ENCODE measurements at places on chromosomes 13 and 19.

GRCh38 chr13:97328222-97328790 lies 105.7 kb upstream of the RAP2A start:
- peak; percentile 90 for DNase-seq

- DNase-seq, result no peak
These were observed 17.8 kb downstream of the GPR12 start for GRCh38 chr13:26742691-26743358.

- no peak for DNase-seq
These were observed 19.2 kb upstream of the SEMA6B start for GRCh38 chr19:4578552-4579248.

DNA sequence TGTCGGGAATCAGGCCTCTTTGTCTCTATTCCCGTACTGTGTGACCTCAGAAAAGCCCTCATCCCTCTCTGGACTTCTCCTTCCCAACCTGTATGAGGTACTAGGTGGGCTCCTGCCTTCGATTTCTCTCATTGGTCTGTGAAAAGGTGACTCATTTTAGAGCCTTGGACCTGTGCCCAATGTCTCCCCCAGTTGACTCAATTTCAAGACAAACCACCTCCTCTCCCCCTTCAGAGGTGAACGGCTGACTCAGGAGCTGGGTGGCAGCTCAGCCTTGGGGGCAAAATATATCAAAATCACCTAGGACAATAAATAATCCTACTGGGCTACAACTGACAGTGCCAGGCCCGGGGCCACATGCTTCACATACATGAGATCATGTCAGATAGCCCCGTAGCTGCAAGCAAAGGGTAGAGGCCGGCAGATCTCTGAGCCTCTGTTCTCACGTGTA lies 630 bp downstream of the COQ8B start:
- no peak for DNase-seq

- peak; percentile 82 for DNase-seq
These were observed 967 bp upstream of the TPT1 start for GRCh38 chr13:45341799-45342500.

DNA sequence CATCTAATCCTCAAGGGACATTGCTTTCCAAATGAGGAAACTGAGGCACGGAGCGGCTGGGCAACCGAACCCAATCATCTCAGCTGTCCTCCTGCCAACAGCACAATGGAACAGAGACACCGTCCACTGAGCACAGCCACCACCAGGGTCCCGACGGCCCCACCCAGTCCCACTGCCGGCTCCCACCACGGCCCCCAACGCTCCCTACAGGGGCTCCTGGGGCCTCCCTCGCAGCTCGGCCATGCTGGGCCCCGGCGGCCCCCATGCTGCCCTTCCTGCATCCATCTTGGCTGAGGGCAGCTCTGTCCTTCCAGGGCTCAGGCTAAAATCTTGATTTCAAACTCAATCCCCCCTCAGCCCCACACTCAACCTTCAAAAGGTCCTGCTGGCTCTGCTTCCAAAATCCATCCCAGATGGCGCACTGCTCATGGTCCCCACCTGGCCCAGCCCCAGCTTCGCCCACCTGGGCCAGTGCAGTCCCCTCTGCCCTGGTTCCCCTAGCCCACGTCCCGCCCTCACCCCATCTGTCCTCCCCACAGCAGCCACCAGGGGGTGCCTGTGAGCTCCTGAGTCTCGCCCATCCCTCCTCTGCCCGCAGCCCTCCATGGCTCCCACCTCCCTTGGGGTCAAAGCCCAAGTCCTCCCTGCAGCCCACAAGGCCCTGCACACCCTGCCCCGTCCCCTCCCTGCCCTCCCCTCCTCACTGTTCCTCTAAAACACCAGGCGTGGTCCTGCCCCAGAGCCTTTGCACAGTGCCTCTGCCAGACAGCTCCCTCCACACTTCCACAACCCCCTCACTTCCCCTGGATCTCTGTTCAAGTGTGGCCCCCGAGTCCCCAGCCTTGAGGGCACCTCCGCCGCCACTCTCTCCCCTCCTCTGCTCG lies 7.9 kb downstream of the PIP5K1C start:
- no peak for DNase-seq

DNA sequence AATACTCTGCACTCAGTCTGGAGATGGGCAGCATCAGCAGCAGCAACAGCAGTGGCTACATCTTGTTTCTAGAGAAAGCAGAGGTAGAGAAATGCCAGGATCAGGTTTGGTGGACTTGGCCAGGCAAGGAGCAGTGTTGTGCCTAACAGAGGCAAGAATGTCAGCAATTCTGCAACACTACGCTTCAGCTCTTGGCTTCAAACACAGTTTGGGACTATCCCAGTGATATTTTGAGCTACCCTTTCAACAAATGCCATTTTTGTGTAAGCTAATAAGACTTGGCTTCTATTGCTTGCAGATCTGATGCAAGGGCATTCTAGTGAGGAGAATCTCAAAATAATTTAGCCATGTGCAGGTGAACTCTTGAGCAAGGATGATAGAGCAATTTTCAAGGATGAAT lies 271.3 kb downstream of the PCDH20 start:
- DNase-seq, result no peak

DNA sequence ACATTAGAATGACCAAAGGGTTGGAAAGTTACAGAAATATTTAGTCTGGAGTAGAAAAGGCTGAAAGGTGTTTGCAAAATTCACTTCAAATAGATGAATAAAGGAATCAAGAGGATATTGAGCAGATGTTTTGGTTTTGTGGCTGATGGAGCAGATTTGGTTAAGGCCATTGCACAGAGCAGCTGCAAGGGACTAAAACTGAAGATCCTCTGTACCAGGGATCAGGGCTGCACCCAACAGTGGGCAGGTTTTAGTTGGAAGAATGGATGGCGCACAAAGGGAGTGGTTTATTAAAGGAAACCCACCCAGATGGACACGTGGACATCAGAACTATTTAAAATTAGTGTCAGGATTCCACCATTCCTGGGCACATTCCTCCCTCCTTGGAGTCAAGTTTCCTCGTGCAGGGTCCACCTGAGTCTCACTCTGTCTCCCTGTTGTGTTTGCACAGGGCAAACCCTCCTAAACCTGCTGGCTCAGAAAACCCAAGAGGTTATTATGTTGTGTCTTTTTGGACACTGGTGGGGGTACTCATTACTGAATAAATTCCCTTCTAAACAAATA lies 9.2 kb upstream of the UBAC2 start:
- DNase-seq, result no peak

All from AG10803 (cell line).